ENCODE measurements at places on chromosomes 11 and 22.

DNA sequence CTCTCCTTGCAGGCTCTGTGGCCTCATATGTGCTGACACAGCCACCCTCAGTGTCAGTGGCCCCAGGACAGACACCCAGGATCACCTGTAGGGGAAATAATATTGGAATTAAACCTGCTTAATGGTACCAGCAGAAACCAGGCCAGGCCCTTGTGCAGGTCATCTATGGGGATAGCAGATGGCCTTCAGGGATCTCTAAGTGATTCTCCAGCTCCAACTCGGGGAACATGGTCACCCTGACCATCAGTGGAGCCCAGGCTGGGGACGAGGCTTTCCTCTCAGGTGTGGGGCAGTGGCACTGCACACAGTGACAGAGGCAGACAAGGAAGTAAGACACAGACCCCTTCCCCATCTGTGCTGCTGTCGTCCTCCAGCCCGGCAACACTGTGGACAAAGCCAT is 16.9 kb downstream of the GGTLC2 start:
- DNase-seq: no peak

- no peak for DNase-seq
Observed at GRCh38 chr22:42901790-42902508, 44.9 kb upstream of the ARFGAP3 start.

GRCh38 chr11:69003301-69003865 is 9.7 kb downstream of the MRGPRF start:
- DNase-seq: peak; percentile 61

DNA sequence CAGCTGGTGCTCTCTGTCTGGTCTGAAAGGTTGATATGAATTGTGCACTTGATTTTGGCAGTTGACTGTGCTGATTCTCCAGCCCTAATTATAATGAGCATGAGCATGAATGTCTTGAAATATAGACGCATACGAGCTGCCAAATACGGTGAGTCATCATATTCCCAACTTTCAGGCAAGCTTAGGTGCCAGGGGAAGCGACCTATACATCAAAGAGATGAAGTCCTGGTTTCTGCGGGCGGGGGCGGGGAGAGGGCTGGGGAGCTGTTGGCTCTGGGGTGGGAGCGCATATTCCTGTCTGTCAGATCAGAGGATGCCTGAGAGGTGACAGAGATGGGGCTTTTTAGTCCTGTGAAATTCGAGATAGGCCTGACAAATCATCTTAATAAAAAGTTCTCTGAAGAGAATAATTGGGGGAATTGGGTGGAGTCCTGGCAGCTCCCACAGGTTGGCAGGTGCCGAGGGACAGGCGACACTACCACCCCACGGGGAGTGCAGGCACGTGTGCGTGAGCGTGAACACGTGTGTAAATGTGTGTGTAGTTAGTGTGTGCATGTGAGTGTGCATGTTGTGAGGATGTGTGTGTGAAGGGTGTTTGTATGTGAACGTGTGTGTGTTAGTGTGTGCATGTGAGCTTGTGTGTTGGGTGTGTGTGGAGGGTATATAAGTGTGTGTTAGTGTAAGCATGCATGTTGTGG is 865.3 kb downstream of the TBC1D22A start:
- DNase-seq: no peak

DNA sequence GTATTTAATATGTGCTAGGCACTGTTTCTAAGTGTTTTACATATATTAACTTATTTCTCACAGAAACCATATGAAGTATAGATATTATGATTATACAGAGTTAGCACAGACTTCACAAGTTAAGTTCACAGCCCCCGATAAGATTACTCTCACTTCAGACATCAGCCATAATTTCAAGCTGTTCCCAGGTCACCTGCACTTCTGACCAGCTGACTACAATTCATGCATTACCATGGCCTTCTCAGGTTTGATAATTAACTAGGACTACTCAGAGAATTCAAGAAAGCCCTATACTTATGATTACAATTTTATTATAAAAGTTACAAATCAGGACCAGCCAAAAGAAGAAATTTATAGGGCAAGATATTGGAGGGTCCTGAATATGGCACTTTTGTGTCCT is 68.2 kb upstream of the RRM1 start:
- no peak for DNase-seq

- no peak for DNase-seq
Observed at GRCh38 chr11:115548878-115549528, 44.8 kb upstream of the CADM1 start.

GRCh38 chr11:111949519-111950426 is 12.6 kb downstream of the DIXDC1 start:
- DNase-seq: no peak

- DNase-seq: no peak
Observed at GRCh38 chr11:26276798-26277424, 55.0 kb upstream of the ANO3 start.

GRCh38 chr11:128886406-128887124 is 4.6 kb upstream of the KCNJ5 start:
- DNase-seq: no peak

DNA sequence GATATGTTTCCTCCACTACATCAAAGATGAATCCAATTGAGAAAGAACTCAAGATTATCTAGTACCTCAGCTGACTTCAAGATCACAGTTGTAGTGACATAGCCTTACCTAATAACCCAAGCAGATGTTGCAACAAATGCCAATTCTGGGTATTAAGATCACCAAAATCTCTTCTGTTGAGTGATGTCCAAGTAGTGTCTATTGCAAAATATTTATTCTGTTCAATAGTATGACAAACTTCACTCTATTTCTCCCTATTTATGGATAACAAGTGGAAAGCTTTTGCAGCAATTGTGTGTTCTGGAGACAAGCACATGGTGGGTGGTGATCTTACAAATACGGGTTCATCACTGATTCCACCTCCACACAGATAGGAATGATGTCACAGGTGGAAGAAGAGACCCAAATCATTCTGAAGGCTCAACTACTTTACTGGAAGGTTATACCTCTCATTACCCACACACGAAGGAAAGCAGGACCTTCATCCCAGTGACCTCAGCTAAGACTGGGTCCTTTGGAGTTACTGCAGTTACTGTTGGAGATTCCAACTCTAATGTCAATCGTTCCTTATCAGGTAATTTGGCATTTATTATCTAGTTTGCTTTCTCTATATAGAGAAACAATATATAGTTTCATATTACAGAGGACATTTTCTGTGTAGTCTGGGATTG is 72.0 kb downstream of the CD44 start:
- no peak for DNase-seq

GRCh38 chr22:19622061-19622441 is 92.3 kb upstream of the SEPTIN5 start:
- DNase-seq: no peak

DNA sequence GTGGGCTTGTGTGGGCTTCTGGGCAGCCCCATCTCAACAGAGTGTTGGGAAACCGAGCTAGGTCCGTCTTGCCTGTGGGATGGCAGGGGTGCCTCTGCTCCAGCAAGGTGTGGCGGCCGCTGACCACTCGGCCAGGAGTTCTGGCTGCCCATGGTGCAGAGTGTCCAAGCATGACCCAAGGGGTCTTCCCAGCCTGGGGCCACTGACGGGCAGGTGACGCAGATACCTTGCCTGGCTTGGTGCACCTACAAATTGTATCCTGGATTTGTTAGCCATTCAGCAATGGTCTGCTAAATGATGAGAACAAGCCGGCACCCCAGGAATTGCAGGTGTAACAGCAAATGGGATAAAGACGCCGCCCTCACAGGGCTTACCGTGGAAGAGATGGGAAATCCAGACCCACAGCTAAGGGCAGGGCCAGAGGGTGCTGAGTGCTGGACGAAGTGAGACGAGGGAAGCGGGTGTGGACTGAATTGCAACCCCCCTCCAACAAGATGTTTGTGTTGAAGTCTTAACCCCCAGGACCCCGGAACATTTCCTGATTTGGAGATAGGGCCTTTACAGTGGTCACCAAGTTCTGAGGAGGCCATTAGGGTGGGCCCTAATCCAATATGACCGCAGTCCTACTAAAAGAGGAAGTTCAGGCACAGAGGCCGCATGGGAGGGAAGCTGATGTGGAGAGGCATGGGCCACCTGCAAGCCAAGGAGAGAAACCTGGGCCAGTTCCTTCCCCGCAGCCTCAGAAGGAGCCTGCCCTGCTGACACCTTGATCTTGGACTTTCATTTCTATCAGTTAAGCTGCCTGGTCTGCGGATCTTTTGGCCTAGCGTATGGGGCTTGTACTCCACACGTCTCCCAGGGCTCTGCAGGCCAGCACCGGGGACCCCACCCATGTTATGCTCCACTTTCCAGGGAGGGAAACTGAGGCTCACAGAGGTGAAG is 45.2 kb upstream of the LINC01488 start:
- DNase-seq: no peak

DNA sequence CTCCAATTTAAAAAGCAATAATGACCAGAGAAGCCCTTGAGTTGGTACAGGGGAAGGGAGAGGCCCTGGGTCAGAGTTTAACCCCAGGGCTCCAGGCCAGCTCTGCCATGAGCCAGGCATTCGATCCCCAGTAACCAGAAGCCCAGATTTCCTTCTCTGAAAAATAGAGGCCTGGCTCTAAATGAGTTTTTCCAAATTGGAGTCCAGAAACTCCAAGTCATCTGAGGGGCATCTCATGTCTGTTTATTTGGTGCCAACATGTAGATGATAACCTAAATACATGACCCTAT is 381.9 kb downstream of the CTTN start:
- DNase-seq: no peak

GRCh38 chr11:126542334-126543015 is 187.0 kb downstream of the ST3GAL4 start:
- no peak for DNase-seq

GRCh38 chr22:39264349-39265038 is 19.7 kb upstream of the PDGFB start:
- peak; percentile 60 for DNase-seq

DNA sequence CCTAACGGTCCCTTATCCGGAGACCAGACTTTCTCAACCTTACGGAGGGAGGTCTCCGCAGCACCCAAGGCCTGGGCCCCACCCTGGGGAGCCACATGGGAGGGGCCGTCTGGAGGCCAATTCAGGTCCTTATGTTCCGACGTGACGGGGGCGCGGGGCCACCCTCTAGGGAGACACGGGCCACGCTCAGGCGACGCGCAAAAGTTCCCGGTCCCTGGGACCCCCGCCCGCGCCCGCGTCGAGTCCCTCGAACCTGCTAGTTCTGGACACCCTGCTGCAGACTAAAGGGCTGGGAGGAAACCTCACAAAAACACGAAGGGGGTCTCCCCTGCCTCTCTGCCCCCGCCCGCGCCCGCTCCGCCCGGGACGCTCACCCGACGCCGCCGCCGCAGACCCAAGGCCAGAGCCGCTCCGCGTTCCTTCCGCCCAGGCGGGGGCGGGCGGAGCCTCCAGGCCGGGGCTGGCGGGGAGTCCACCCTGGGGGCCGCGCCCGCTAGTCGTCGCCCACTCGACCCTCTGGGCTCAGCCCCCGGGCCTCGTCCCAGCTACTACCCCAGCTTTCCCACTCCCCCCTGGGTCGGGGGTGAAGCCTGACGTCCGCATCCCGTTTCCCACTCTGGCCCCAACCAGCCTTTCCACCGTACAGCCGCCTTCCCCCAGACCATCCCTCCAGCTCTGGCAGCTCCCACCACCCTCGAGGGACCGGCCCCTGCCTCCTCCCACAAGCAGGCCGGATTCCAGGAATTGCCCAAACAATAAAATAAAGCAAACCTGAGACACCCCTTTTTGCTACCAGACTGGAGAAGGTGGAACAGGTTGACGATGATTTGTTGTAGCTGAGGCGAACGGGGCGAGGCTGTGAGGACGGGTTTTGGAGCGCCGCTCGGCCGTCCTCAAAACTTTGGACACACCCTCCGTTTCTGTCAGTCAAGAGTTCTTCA is 2.7 kb downstream of the RNH1 start:
- DNase-seq: no peak

GRCh38 chr11:10743354-10744000 is 7.6 kb upstream of the CTR9 start:
- DNase-seq: no peak

DNA sequence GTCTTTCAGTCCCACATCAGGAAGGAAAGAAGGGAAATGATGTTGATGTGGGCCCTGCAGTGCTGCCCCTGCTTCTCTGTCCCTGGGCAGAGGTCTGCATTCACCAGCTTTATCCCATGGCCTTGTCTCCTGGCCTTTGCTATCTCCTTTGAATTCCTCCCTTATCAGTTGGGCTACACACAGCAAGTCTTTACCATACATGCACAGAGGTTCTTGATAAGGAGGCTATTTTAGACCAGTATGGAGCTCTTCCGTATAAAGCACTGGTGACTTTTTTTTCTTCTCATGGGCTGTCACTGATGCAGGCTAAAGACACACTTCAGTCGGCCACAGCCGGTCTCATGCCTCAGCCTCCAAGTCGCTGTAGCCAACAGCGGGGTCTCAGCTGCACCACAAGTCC is 20.2 kb downstream of the MYO18B start:
- DNase-seq: no peak

DNA sequence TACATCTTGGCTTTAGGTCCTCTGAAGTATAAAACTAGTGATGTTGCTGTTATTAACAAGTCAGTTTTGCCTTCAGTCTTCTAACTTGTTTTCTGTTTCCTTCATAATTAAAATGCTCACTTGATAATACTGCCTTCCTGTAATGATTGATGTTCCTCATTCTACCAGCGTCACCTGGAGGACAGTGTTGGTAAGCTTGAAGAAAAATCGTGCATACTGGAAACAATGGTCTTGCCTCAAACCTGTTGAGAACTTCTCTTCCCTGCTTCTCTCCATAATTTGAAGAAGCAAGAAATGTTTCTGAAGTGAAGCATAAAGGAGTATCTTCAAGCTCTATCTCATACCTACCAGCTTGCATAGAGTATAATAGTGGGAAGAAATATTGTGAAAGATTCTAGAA is 3.0 kb downstream of the YWHAH start:
- no peak for DNase-seq

GRCh38 chr22:23001463-23001862 is 68.9 kb upstream of the GNAZ start:
- DNase-seq: no peak

DNA sequence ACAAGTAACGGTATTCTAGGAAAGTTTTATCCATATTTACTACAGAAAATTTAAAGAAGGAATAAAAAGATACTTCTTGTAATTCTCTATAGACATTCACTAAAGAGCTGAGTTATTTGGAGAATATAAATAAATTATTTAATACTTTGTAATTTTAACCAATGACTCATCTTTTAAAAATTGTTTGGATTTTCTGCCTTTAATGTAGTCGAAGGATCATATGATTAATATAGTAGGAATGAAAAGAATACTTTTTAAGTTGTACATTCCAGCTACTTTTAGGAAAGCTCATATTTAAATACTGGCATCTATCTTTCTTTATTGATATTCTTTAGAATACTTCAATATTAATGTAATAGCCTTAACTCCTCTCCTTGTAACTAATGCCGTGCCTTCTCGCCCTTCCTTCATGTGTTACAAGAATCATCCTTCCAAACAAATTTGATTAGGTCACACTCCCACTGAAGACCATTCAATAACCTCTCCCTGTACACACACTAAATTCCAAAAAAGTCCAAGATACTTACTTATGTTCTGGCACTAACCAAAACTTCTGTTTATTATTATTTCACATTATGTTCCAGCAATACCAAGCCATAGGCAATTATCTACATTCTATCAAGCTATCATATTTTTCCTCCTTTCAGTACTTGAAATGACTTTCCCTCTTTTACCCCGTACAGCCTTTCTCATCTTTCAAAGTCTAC is 501.9 kb downstream of the CNTN5 start:
- DNase-seq: no peak

Data from ascending aorta (tissue), 2 donors.